ENCODE measurements at places on chromosomes 2 and 18.

DNA sequence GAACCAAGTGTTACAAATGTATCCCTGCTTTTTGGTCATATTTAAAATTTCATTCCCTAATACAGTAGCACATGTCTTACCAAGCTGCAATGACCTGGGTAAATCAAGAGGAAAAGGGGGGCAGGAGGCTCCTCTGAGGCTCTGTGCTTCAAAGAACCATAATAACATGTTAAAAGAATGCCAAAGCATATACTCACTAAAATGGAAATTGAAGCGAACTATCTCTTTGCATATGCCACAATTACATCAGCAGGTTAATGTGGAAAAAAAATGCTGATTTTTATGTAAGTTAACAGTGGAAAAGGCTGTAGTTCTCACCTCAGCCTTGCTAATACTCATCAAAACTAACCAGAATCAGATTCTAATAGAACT is 37.5 kb upstream of the NCKAP5 start:
- no peaks in the 10 kb centered on the region for H3K4me1 ChIP-seq
- no peaks in the 10 kb centered on the region for H3K36me3 ChIP-seq
- H3K27me3 ChIP-seq: no peaks in the 10 kb centered on the region
- no peak overlapping the region for H3K27ac ChIP-seq
- no peak overlapping the region for H3K4me3 ChIP-seq
- no peak for DNase-seq

GRCh38 chr18:39186008-39186407 is 1620.4 kb upstream of the CELF4 start:
- no peaks in the 10 kb centered on the region for H3K27me3 ChIP-seq
- no peak for DNase-seq
- no peak overlapping the region for H3K4me3 ChIP-seq

GRCh38 chr2:164808776-164809175 is 32.8 kb downstream of the COBLL1 start:
- no peaks in the 10 kb centered on the region for H3K4me1 ChIP-seq
- no peaks in the 10 kb centered on the region for H3K36me3 ChIP-seq
- no peak for DNase-seq
- peaks cover 5% of the 10 kb centered on the region for H3K27me3 ChIP-seq
- H3K4me3 ChIP-seq: no peak overlapping the region
- H3K27ac ChIP-seq: no peak overlapping the region

DNA sequence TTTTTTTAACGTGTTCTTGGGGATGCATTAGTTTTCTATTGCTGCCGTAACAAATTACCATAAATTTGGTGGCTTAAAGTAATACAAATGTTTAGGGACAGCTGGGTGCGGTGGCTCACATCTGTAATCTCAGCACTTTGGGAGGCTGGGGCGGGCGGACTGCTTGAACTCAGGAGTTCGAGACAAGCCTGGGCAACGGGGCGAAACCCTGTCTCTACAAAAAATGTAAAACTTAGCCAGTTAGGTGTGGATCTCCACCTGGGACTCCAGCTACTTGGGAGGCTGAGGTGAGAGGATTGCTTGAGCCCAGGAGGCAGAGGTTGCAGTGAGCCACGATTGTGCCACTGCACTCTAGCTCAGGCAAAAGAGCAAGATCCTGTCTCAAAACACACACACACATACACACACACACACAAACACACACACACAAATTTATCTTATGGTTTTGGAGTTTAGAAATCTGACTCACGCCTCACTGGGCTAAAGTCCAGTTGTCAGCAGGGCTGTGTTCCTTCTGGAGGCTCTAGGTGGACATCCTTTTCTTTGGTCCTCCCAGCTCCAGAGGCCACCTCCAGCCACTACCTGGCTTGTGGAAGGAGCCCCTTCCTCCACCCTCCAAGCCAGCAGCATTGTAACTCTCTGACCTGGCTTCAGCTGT is 76.1 kb downstream of the SEPTIN10 start:
- no peak for DNase-seq
- no peaks in the 10 kb centered on the region for H3K4me1 ChIP-seq
- H3K27me3 ChIP-seq: peaks cover 18% of the 10 kb centered on the region
- no peak overlapping the region for H3K27ac ChIP-seq
- H3K4me3 ChIP-seq: no peak overlapping the region
- no peaks in the 10 kb centered on the region for H3K36me3 ChIP-seq

Measured in activated CD4-positive, alpha-beta T cell treated with anti-CD3 and anti-CD28 coated beads, Interleukin-2, amount 10 ng/mL, durations not matched to agents 7 days and 5 days (primary cell).